ENCODE measurements at places on chromosomes 2 and 18.

GRCh38 chr18:48186131-48186766 lies 222.9 kb downstream of the ZBTB7C start:
- no peak for DNase-seq

DNA sequence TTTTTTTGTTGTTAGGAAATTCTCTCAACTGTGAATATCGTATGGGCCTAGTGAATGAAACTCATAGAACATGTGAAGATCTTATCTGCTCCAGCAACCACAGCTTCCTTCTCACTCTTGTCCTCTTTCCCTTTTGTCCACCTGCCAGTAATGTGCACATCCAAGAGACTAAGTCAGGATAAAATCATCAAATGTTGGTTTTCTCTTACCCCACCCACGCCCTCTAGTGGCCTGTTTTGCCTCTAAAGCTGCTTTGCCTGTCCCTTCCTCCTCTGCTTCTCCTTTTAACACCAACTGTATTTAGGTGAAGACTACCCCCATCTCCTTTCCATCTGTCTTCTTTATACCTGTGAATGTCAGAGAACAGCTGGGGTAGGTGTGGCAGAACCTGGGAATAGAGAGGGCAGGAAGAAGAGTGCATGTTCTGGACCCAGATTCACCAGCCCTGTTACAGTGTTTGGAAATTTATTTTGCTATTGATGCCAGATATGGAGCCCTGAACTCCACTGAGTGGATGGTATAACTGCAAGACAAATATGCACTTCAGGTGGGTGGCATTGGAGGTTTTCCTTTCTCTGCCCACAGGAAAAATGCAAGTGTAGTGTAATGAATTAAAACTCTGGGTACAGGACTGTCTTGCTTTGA lies 8.4 kb upstream of the MGAT5 start:
- peak; percentile 55 for DNase-seq

DNA sequence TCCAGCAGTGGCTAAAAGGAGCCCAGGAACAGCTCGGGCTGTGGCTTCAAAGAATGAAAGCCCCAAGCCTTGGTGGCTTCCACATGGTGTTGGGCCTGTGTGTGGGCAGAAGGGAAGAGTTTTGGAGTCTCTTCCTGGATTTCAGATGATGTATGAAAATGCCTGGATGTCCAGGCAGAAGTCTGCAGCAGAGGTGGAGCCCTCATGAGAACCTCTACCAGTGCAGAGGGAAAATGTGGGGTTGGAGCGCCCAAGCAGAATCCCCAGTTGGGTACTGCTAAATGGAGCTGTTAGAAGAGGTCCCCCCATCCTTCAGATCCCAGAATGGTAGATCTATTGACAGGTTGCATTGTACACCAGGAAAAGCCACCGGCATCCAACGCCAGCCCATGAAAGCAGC lies 412.1 kb downstream of the TDRD15 start:
- DNase-seq = no peak

DNA sequence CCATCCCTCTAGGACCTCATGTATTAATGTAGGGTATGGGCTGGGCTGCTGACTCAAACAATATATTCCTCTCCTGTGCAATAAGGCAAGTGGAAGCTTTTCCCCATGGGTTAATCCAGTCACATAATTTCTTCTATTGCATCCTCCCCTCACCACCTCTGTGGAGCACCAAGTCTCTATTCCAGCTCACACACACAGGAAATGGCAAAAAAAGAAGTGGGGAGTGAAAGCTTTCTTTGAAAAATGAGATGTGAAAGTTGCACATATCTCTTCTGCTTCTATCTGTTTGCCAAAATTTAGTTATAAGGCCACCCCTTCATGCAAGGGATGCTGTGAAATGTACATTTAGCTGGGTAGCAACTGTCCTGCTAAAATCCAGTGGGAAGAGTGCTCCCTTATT lies 121.3 kb downstream of the CDC42EP3 start:
- no peak for DNase-seq

DNA sequence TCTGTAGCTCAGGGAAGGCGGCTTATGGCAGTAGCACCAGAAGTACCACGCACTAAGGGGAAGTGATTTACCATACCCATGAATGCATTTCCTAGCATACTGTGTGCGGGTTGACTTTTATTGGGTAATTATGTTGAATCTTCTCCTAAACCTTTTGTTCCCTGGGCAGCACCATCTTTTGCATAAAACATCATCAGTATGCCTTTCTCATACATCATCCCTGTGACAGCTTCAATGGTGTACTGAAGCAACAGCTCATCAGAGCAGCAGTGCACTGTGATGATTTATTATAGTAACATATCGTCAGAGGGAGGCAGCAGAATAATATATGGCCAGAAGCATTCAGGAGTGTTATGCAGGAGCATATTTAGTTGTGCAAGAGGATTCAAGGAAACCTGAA lies 204.9 kb downstream of the CDH7 start:
- no peak for DNase-seq

GRCh38 chr2:34241905-34242762 lies 643.0 kb upstream of the FAM98A start:
- DNase-seq = no peak

DNA sequence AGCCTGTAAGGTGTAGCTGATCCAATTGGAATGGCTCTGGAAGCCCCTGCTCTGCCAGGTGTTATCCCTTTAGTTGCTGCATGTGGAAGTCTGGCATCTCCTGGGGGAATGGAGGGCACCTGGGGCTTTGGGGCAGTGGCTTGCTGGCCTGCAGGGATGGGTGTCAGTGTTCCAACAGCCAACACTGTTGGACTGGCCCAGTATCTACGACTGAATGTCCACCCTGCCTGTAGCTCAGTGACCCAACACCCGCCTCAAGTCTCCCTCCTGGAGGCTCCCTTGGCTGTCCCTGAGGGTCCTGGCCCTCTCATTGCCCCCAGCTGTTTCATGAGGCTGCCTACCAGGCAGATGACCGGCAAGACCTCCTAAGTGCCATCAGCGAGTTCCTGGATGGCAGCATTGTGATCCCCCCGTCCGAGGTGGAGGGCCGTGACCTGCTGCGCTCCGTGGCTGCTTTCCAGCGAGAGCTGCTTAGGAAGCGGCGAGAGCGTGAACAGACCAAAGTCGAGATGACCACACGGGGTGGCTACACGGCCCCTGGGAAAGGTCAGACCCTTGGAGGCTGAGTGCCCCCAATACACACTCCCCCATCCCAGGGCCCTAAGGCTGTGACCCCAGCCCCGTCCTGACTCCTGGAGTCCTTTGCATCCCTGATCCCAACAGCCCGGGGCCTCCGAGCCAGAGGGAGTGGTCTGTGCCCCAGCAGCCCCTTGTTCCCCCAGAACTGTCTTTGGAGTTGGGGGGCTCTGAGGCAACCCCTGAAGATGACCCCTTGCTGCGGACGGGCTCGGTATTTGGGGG lies 7.7 kb downstream of the SLC4A3 start:
- DNase-seq = no peak

- DNase-seq = peak; percentile 40
These were observed 41.6 kb downstream of the PKDCC start for GRCh38 chr2:42089340-42089925.

DNA sequence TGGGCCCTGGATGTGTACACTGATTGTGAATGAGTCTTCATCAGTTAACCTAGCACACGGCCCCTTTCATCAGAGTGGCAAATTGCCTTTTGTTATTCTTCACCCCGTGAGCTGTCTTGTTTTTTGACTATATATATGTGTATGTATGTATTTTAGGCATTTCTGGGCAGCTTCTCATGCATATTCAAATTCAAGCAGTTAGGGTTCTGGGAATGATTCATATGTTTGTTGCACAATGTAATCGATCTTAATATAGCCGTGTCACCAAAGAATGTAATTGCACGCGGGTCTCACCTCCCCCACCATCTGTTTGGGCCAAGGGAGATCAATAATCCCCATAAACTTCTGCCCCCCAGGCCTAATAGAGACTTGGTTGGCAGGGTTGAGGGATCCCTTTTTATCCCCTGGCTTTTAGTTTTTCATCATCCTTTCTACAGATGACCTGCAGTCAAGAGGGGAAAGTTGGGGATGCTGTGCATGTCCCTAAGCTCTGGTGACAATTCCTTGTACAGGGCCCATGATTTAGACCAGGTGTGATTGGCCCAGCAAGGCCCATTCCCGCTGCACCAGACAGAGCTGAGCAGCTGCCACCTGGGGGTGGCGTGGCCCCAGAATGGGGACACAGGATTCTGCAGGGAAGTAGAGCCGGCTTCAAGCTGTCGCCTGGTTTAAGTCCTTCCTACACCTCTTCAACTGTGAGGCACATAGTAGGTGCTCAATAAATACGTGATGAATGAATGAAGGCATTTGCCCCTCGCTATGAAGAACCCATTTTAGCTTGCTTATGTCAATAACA lies 19.2 kb downstream of the KCNF1 start:
- no peak for DNase-seq

GRCh38 chr2:206920951-206921350 lies 18.4 kb upstream of the CPO start:
- no peak for DNase-seq
